ENCODE measurements at places on chromosomes 2 and 18.

DNA sequence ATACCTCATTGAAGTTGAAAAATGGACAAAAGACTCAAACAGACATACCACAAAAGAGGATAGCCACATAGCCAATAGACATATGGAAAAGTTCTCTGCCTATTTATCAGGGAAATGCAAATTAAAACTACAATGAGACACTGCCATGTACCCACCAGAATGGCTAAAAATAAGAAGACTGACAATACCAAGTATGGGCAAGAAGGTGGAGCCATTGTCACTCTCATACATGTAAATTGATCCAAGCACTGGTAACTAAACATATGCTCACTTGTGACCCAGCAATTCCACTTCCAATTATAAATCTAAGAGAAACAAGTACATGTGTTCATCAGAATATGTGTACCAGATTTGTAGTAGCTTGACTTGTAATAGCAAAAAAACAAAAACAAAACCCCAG lies 4.6 kb downstream of the LOXHD1 start:
- DNase-seq = no peak

GRCh38 chr2:118611691-118612090 lies 235.8 kb downstream of the EN1 start:
- DNase-seq = no peak

- no peak for DNase-seq
Observed at GRCh38 chr2:165239856-165240515, 772 bp downstream of the SCN2A start.

GRCh38 chr2:136110526-136110925 lies 7.4 kb downstream of the CXCR4 start:
- DNase-seq = no peak

DNA sequence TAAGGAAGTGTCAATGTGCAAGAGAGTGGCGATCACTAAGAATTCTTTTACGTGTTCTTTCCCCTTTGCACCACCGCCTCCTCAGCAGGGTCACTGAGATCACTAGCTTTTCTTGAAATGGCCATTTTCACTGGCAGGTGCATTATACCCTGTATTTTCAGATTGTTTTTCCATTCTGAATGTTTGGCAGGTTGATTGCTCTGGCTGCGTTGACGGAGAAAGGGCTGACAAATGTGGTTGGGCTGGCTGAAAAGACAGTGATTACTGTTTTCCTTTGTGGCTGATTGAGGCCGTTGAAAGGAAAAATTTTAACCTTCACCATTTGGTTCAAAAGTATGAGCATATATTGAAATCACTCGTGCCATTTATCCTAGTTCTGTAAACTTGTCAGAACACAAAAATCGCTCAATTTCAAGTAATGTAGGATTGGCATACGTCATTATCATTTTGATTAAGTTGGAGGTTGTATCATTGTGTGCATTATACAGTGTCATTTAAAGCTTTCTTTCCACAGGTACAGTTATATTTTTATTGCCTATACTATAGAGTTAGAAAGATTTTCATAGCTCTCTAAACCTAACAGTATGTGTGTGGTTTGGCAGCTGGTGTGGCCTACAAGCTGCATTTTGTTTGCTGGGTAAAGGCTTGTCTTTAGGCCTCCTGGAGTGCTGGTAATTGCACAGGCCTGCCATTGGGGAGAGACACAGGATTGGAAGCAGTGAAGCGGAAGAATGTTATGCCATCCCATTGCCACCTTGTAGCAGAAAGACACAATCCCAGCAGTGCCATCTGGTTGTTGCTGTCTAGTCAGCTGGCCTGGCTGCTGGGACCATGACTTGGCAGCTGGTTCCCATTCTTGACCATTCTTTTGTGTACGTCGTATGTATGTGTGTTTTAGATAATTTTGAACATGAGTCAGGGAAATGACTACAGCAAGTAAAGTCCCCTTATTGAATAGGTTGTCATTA lies 36.7 kb downstream of the DYNC1I2 start:
- no peak for DNase-seq

DNA sequence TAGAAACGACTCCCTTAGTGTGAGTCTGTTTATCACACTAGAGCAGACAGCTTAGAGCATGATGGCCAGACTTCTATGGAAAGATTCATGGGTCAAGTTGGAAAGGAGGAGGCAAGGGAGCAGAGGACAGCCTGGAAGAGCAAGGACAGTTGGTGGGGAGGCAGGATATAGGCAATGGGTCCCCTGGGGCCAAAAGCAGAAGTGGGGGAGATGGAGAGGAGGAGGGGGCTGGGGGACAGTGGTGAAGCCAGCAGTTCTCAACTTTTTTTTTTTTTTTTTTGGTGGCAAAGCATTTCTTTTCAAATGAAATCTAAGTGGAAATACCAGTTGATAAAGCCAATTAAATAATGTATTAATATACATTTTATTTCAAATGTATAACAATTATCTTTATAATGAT lies 197.9 kb downstream of the HRH4 start:
- DNase-seq = no peak

- DNase-seq = no peak
Observed at GRCh38 chr2:88885679-88886416, 194.4 kb downstream of the RPIA start.

DNA sequence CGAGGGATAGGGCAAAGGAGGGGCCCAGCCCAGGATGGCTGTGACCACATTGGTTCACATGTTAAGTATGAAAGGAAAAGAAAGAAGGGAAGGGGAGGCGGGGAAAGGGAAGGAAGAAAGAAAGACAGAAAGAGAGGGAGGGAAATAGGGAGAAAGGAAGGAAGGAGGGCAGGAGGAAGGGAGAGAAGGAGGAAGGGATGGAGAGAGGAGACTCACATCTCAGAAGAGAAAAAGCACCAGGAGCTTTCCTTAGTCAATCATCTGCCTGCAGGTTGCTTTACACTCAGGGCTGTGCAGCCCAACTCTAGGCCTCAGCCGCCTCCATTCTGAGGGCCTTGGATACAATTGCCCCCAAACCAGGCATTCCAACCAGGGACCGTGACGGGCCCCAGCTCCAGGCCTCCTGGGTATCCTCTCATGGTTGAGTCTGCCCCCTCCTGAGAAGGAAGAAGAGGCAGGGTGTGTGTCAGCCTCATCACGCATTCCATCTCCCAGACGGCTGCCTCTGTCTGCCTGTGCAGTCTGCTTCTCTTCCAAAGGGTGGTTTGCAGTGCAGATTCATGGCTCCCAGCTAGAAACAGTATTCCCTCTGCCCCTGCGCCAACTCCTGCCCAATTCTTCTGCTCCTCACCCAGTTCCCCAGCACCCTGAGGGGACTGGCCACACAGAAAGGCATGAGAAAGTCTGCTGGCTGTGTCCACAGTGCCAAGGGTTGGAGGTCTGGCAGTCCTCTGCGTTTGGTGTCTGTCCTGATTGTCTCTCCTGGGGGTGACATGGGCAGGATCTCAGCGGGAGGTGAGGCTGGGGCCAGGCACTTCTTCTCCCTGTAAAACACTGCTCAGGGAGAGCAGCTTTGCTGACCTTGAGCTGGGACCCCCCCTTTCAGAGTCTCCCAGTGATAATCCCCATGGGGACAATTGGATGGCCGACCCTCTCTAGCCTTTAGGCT lies 163.3 kb downstream of the SMAD7 start:
- no peak for DNase-seq

DNA sequence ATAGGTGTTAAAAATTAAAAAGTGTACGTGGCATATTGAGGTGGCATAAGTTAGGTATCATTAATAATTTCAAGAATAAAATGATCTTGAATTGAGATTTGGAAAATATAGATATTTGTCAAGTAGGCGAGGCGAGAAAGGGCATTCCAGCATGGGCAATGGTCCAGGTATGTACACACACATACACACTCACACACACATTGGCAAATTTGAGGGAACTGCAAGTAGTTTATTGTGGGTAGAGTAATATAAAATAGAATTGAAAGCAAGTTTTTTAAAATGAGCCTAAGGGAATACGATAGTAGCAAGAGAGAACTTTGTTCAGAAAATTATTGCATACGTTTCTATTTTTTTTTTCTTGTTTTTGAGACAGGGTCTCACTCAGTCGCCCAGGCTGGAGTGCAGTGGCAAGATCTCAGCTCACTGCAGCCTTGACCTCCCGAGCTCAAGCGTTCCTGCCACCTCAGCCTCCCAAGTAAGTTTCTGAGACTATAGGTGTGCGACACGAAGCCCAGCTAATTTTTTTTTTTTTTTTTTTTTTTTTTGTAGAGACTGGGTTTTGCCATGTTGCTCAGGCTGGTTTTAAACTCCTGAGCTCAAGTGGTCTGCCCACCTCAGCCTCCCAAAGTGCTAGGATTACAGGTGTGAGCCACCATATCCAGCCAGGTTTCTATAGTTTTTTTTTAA lies 96.7 kb upstream of the SLC39A10 start:
- DNase-seq = no peak

DNA sequence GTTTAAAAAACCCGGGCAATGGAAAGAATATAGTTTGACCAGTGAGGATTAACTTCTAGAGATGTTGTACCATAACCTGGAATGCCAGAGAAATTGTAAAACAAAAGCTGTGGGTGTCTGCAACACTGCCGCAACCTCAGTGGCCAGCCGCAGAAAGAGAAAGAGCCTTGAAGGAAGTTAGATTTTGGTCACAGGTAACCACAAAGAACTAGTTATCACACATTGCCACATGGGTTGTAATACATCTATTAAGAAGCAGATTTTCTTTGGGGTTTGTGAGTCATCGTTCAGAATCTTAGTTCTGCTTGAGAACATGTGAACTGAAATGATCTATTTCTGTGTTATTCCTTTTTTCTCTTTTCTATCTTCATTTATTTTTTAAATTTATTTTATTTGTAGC lies 222.9 kb upstream of the AGAP1 start:
- no peak for DNase-seq

- no peak for DNase-seq
Observed at GRCh38 chr2:160408959-160409291, 84.7 kb downstream of the RBMS1 start.

- DNase-seq = no peak
Observed at GRCh38 chr2:236668531-236668969, 98.9 kb downstream of the ACKR3 start.

DNA sequence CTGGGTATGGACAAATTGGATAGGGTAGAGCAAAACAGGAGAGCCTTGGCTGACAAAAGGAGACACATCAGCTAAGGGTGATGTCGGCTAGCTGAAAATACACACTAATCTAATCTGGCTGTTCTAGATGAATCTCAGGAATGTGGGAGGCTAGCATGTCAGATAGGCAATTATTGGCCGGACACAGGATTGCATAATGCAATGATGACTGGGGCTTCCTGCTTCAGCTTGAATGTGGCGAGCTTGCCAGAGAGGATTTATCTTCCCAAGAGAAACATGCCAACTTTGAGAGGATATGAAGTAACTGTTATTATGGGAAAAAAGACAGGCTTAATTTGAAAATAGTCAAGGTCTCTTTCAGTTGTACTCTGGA lies 102.4 kb downstream of the TRIB2 start:
- DNase-seq = no peak

GRCh38 chr18:36912887-36913286 lies 84.0 kb downstream of the KIAA1328 start:
- no peak for DNase-seq

DNA sequence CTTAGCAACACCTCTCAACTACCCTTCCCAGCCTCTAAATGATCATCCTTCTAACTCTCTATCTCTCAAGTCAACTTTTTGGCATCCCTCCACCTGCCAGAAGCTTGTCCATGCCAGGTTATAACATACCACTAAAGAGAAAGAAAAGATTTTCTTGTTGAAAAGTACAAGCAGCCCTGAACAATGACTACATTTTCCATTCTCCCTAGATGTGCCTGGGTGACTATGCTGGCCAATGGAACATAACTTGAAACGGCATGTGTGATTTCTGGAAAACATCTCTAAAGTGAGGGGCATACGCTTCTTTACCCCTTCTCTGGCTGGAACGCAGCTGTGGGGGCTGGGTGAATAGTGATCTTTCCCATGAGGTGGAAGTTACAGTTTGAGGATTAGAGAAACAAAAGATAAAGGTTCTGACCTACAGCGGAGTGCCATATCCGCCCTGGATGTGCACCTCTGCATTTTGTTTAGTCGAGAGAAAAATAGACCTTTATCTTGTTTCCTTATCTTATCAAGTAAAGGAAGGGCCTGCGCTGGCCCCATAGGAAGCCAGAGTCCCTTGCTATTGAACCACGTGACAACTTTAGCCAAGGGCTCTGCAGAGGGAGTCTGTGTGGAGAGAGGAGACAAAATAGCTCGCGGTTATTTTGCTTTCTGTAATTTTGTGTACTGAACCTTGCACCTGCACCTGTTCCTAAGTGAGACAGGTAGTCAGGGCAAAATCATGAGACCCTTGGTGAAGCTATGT lies 436.8 kb downstream of the TGIF1 start:
- no peak for DNase-seq

DNA sequence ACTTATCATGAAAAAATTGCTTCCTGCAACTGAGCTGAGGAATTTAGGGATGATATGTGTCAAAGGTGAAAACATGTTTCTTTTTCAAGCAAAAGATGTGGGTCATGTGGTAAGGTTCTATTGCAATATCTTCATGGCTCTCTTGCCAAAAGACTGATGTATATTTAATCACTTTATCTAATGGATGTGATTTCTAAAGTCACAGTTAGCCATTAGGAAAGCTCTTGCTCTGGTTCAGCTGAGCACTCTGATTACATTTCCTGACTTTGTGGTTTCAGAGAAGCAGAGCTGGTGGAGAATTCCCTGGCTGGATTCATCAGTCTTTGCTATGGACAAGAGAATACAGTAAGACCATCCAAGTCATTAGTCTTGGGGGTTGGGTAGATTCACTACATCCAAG lies 24.4 kb downstream of the SCN9A start:
- no peak for DNase-seq

DNA sequence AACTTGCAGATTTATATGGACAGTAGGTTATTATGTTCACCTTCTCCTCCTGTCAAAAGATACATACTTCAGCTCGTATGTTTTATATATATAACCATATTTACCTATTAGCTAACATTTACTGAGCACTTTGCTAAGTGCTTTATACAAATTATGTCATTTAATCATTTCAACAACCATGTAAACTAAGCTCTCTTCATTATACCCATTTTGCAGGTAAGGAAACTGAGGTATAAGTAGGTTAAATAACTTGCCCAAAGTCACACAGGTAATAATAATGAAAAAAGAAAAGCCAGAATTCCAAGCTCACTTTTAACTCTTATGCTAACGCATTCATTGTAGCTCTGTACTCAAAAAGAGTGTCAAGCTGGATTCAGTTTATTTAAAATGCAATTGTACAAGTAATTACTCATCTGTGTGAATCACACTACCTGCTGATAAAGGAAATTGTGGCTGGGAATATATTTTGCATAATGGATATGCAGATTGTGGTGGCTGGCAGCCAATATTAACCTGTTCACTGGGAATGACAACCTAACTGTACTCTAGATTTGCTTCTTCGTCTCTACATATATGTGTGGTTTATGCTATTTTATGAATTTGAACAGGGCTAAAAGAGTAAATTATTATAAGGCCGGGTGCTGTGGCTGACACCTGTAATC lies 20.6 kb downstream of the SLC16A14 start:
- DNase-seq = no peak

GRCh38 chr2:169748319-169748718 lies 14.7 kb downstream of the KLHL23 start:
- no peak for DNase-seq

- no peak for DNase-seq
Observed at GRCh38 chr2:239669899-239670460, 269.2 kb upstream of the HDAC4 start.
